ENCODE measurements at places on chromosomes 11 and 22. TPM values are rescaled to one million over a fixed set of nuclear protein-coding genes. Genes with fewer than 3 reads are reported as not detected.

The CSNK2A3 gene
- 0.68 TPM for total RNA-seq

The MPZL2 gene
- total RNA-seq: 69.9 TPM

GRCh38 chr11:75240311-75241035 is at the start of gene TPBGL:
TPBGL (plus strand) TSS chr11:75240774; CDS start chr11:75241050, 276 bp downstream.
- DNase-seq: no peak

The LYVE1 gene
- total RNA-seq: 8.2 TPM

- no peak for DNase-seq
Observed at GRCh38 chr22:40666151-40666848, 13.0 kb upstream of the MCHR1 start.

All from transverse colon (tissue), 4 donors.